ENCODE measurements at places on chromosomes 5 and 9.

DNA sequence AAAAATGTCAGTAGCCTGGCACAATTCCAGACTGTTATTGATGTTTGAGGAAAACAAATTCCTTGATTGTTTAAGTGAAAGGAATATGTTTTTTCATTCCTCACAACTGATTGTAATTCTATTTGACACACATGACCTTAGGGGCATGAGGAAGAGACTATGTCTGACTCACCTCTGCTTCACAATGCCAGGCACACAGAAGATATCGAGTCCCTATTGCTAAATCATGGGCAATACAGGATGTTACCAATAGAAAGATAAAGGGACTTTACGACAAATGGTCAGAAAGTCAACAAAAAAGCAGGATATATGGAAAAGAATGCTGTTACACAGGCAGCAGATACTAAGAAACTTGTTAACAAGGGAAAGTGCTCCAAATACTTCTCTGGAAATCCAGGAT is 1903.5 kb downstream of the EFNA5 start:
- DNase-seq = no peak

DNA sequence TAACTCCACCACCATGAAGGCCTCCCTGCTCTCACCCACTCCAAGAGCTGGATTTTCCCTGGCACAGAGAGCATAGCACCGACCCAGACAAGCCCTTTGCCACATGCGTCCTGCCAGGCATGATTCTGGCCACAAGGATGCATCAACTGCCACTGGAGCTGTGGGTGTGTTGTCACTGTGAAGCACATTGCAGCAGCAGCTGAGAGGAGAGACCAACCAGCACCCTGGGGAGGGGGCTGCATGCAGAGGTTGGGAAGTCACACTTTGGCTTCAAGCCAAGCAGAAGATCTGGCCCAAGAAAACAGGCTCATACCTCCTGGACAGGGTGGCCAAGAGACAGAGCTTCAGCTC is 22.6 kb upstream of the PTGES start:
- no peak for DNase-seq

- peak; percentile 43 for DNase-seq
Measured at GRCh38 chr5:93915142-93915553, 173.7 kb upstream of the POU5F2 start.

DNA sequence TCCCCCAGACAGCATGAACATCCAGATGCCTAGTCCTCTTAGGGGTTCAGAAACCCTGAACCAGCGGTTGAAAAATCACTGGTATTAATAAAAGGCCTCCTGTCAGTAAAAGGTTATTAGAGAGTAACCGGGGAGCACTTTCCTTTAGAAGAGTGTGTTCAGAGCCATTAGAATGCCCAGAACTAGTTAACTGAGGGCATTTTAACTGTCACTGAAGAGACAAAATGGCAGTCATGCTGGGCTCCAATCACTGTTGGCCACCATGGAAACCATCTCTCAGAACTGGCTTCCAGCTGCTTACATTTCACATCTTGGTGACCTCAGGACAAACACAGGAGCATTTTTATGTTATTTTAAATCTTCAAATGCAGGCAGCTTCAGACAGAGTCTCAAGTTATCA is 36.2 kb upstream of the GDA start:
- DNase-seq = no peak

- DNase-seq = no peak
Measured at GRCh38 chr9:87829756-87830155, 52.9 kb upstream of the SPATA31E1 start.

- DNase-seq = no peak
Measured at GRCh38 chr5:105953616-105954015, 1717.1 kb downstream of the EFNA5 start.

DNA sequence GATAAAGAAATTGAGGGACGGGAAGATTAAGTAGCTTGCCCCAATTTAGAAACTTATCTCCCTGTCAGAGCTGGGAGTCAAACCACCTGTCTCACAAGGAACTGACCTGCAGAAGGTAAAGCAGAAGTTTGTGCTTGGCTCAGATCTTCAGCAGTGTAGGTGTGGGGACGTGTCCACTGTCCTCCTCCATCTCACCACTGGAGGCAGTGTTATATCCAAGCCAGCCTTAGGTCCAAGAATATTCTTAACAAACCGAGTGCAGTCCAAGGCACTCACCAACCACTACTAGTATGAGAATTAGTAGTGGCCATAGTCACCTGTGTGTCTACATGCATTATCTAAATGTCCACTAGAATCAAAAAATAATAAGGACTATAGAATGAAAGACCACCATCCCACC is 86.3 kb upstream of the IRX1 start:
- no peak for DNase-seq

GRCh38 chr5:124546643-124547042 is 199.8 kb downstream of the ZNF608 start:
- DNase-seq = no peak

DNA sequence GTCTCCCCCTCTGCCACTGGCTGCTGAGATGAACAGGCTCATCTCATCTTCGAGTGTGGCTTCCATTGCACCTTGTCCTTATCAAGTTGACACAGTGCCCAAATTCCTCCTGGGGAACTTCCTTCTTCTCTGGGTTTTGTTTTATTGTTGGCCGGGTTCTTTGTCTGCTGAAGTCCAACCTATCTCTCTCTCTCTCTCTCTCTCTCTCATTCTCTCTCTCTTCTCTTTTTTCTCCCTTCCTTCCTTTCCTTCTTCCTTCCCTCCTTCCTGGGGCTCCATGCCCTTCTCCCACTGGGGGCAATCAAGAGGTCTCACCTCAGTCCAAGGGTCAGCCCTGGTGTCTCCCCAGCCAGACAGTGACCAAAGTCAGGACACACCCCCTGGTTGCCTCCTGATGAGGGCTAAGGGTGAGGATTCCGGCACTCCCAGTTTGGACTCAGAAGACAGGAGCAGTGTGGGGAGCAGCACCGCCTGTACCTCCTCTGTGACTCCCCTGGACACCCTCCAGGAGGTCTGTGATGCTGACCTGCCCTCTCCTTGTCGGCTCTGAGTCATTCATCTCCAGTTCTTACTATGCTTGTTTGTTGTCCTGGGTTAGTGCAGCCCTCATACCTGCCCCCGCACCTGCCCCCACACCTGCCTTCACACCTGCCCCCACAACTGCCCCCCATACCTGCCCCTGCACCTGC is 30.7 kb downstream of the KCNT1 start:
- no peak for DNase-seq

DNA sequence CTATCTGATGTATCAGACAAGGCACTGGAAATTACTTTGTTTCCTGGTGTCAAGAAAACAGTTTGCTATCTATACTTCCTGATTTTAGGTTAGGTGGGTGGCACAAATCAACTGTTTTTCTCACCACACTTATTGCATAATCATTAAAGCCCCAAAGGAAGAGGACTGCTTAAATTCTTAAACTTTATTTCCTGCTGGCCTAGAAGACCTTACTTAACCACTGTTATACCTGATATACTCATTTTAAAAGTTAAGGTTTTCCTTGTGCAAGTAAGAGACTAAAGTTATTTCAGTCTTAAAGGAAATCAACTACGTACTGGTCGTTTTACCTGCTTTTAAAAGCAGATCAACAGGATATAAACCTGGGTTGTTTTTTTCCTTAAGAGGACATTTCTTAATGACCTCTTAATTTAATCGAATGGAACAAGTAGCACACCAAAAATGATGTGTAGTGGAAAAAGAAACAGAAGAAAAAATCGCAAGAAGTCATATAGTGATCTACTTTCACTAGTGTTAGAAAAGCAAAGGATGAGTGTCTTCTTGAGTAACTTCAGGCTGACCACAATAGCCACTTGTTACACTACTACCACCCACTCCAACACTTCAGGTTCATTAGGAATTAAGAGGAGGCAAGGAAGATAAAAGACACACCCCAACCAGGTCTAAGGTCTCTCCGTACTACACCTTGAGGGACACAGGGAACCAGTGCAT is 974 bp downstream of the CLINT1 start:
- peak; percentile 20 for DNase-seq

Data from CD4-positive, alpha-beta memory T cell (primary cell).